SJSA1 (cell line): ENCODE measurements at places on chromosomes 12 and 14.

DNA sequence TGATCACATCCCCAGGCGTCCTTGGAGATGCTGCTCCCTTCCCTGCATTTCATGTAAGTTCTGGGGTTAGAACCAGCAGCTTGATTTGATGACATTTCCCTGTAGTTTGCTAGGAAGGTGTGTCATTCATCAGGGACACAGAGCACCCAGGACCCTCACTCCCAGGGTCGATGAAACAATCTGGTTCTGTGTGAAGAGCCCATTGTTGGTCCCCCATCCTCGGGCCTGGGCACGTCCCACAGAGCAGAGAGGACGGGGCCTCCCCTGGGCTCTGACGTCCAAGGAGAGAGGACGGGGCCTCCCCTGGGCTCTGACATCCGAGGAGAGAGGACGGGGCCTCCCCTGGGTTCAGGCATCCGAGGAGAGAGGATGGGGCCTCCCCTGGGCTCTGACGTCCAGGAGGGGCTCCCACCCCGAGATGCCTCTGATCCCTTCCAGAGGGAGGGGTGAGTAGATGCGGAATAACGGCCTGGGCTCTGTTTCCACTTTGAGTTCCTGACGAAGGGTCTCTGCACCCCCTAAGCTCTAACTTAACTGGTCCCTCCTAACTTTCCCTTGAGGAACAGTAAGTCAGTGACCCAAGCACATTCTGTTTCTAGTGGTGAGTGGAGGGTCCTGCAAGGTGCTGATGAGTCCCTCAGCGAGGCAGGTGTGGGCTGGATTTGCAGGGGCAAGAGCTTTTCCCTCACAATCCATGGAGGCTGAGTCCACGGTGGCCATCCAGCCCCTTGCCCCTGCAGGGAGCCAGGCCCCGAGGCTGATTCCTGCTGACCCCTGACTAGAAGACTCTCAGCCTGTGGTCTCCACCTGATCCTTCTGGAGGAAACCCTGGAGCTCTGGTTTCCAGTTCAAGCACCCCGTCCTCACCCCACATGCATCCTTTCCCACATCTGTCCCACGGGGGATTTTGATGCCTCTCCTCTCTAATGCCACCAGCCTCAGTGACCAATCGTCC is 35.5 kb upstream of the SFSWAP start:
- peaks cover 6% of the 10 kb centered on the region for H3K27me3 ChIP-seq
- no peaks in the 10 kb centered on the region for H3K36me3 ChIP-seq
- H3K27ac ChIP-seq: no peak overlapping the region
- H3K4me3 ChIP-seq: no peak overlapping the region
- H3K4me1 ChIP-seq: no peaks in the 10 kb centered on the region

DNA sequence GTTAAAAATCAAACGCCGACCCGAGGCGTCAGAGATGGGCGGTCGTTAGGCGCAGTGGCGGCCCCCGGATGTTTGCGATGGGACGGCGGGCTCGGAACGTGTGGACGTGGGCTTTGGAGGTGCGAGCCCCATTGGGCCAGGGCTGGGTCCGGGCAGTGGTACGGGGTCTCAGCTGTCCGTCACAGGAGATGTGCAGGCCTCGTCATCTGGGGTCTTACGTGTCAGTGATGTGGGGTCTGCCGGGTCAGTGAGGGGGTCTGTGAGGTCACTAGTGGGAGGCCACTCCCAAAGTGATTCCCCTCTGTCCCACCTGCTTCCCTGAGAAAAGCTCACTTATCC is 21.6 kb upstream of the CHFR start:
- peak overlapping the region; percentile 18 for H3K4me3 ChIP-seq
- H3K36me3 ChIP-seq: no peaks in the 10 kb centered on the region
- H3K4me1 ChIP-seq: no peaks in the 10 kb centered on the region

- no peaks in the 10 kb centered on the region for H3K27me3 ChIP-seq
- H3K4me1 ChIP-seq: peaks cover 16% of the 10 kb centered on the region
Measured at GRCh38 chr14:88986146-88986841, 161.8 kb downstream of the TTC8 start.

- no peak overlapping the region for H3K27ac ChIP-seq
- DNase-seq: no peak
- H3K4me3 ChIP-seq: no peak overlapping the region
- H3K4me1 ChIP-seq: no peaks in the 10 kb centered on the region
- H3K36me3 ChIP-seq: peaks cover 68% of the 10 kb centered on the region
Measured at GRCh38 chr12:132075714-132076553, 68.2 kb downstream of the DDX51 start.

DNA sequence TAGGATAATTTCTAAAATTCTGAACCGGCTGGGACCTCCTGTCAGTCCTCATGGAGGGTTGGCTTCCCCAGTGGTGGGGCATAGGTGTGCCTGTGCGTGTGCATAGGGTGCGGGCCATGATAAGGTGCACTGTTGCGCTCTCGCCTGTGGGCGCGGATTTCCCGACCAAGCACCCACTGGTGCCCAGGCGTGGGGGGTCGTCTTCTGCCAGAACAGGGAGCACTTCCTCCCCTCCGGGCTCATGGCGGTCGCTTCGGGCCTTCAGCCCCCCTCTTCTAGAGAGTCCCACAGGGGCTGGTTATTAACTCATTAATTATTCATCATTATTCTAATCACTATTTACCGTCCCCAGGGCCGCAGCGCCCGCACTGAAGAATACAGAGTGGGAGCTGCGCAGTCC is 2.8 kb downstream of the C1QL4 start:
- peaks cover 20% of the 10 kb centered on the region for H3K36me3 ChIP-seq
- H3K4me1 ChIP-seq: peaks cover 7% of the 10 kb centered on the region
- peaks cover 8% of the 10 kb centered on the region; the same call in 1 of the 2 replicates for H3K27me3 ChIP-seq
- no peak overlapping the region for H3K27ac ChIP-seq
- DNase-seq: no peak
- no peak overlapping the region for H3K4me3 ChIP-seq

GRCh38 chr12:132144810-132145168 is 532 bp downstream of the NOC4L start:
- H3K36me3 ChIP-seq: peaks cover 51% of the 10 kb centered on the region
- peak overlapping the region; percentile 76; the same call in 1 of the 2 replicates for H3K27ac ChIP-seq
- no peak for DNase-seq
- peaks cover 18% of the 10 kb centered on the region for H3K4me1 ChIP-seq
- H3K27me3 ChIP-seq: no peaks in the 10 kb centered on the region
- H3K4me3 ChIP-seq: peak overlapping the region; percentile 96

- H3K4me3 ChIP-seq: no peak overlapping the region
- no peaks in the 10 kb centered on the region for H3K36me3 ChIP-seq
- H3K27me3 ChIP-seq: peaks cover 16% of the 10 kb centered on the region
- H3K27ac ChIP-seq: no peak overlapping the region
- no peak for DNase-seq
Measured at GRCh38 chr14:55238019-55238680, 33.1 kb upstream of the FBXO34 start.

GRCh38 chr12:82805812-82806497 is 119.2 kb downstream of the TMTC2 start:
- no peak overlapping the region for H3K27ac ChIP-seq
- no peak overlapping the region for H3K4me3 ChIP-seq
- DNase-seq: no peak
- H3K36me3 ChIP-seq: no peaks in the 10 kb centered on the region
- no peaks in the 10 kb centered on the region for H3K4me1 ChIP-seq
- no peaks in the 10 kb centered on the region for H3K27me3 ChIP-seq

- H3K4me3 ChIP-seq: no peak overlapping the region
- H3K4me1 ChIP-seq: 0 out of 2 replicates have a peak, but pooled peaks cover 4% of the 10 kb centered on the region
- no peak overlapping the region for H3K27ac ChIP-seq
- H3K27me3 ChIP-seq: no peaks in the 10 kb centered on the region
- no peak for DNase-seq
- no peaks in the 10 kb centered on the region for H3K36me3 ChIP-seq
Measured at GRCh38 chr12:56389412-56389811, 26.8 kb upstream of the APOF start.
